Substantia nigra (tissue), 51 donors: ENCODE measurements at places on chromosomes 16 and 17.

DNA sequence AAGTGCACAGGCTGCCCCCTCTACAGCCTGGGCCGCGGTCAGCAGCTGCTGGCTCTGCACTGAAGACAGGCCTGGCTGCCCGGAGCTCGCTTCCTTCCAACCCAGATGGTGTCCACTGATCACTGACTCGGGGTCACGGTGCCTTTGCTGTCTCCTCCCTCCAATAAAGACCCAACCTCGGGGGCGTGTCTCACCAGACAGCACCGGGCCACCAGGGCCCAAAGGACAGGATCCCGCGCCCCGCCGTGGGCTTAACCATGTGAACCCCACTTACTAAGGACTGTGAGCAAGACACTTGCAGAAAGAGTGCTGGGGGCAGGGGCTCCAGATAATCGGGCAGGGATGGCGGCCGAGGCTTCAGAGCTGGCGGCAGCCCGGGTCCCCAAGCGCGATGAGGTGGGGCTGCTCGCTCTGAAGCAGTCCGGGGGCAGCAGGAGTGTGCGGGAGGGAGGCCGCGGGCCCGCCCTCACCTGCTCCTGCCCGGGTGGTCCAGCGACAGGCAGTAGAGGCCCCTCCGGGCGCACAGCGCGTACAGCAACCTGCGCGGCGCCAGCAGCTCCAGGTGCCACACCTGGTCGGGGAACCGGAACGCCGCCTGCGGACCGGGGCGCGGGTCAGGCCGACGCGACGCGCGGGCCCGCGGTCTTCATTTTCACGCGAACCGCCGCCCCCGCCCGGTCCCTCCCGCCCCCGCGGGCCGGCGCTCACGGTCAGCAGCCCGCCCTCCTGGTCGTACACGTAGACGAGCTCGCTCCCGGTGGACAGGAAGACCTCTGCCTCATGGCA, 502 bp downstream of the FAAP100 start:
- DNase-seq: no peak

- DNase-seq: no peak
Measured at GRCh38 chr17:79799174-79799537, 2.3 kb upstream of the CBX8 start.

DNA sequence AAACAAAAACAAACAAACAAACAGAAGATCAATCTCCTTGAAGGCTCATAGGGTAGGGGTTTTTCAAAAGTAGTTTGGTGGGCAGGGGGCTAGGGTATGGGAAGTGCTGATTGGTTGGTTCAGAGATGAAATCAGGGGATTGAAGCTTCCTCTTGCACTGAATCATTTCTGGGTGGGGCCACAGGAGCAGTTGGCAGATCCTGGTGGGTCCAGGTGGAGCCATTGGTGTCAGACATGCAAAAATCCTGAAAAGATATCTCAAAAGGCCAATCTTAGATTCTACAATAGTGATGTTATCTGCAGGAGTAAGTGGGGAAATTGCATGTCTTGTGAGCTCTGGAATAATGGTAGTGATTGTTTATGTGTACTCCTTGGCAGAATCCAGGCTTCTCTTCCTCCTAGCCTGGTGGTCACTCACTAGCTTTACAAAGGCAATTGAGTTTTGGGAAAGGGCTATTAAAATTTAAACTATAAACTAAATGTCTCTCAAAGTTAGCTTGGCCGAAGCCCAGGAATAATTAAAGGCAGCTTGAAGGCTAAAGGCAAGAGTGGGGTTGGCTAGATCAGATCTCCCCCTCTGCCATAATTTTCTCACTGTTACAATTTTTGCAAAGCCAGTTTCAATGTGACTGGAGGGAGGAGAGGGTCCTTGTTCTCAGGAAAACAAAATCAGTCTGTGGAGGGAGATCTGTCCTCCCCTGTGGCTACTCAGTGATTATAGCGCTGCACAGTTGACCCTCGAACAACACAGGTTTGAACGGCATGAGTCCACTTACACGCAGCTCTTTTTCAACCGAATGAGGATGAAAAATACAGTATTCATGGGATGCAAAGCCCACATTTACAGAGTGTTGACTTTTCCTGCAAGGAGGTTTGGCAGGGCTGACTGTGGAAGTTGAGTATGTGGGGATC, 45.2 kb downstream of the RNF112 start:
- no peak for DNase-seq

DNA sequence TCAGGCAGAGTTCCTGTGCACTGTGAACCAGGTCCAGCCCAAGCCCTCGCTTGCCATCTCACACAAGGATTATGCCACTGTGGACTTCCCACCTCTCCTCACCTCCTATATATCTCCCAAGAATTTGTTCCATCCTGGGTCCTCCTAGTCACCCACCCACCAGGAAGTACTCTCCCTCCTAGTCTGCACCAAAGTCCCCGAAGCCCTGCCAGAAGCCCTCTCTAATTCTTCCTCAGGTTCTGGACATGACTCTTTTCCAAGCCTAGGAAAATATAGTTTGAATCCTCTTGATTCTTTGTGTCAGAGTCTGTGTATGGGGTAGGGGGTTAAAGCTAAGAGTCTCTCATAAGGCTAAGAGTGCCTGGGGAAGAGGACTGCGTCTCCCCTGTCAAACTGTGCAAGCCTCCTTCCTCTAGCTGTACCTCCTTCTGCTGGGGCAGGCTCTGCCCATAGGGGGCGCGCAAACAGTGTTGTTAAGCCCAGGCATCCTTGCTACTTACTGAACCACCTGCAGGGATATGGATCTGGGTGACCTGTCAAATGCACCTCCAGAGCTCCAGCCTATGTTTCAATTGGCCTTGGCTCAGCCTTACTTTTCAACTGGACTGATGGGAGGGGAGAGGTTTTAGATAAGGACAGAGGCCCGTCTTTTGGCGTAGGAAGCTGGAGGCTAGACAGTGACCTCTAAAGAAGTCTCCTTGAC, 16.6 kb upstream of the DLX4 start:
- DNase-seq: no peak

DNA sequence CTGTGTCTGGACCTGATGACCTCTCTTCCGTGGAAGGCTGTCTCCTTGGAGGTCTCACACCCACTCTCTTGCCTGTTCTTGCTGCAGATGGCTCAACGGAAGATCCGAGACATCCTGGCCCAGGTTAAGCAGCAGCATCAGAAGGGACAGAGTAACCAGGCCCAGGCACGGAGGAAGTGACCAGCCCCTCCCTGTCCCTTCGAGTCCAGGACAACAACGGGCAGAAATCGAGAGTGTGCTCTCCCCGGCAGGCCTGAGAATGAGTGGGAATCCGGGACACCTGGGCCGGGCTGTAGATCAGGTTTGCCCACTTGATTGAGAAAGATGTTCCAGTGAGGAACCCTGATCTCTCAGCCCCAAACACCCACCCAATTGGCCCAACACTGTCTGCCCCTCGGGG, 52.1 kb downstream of the IGF2BP1 start:
- no peak for DNase-seq

DNA sequence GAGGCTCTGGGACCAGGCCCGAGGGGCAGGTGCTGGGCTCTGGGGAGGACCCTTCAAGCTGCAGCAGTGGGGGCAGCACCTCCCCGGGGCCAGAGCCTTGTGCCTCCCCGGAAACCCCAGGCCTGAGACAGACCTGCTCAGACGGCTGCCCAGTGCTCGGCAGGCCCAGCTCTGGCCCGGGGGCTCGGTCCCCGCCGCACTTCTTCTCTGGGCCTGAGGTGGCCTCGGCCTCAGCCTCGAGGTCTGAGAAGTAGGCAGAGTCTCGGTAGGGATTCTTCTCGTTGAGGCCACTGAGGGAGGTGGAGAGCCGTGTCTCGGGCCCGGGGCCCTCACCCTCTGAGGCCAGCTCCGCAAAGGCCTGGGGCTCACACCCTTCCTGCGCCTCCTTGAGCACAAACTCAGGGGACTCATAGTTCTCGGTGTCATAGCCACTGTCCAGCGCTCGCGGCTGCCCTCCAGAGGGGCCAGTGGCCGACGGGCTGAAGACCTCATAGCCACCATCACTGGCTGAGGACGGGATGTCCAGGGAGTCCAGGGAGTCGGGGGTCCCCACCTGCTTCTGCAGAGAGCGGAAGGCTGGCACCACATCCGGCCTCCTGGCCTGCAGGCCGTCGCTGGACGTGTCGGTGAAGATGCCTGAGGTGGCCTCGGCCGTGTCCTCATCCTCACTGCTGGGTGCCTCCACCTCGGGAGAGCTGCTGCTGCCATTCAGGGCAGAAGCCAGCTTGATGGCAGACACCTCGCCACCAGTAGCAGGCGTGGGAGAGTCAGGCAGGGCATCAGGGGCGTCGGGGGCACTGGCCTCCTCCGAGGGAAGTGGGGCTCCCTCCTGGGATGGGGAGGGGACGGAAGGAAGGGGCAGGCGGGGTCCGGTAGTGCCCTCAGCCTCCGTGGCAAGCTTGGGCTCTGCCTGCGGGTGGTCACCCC, 44.3 kb upstream of the PVALEF start:
- DNase-seq: no peak
